ENCODE measurements at places on chromosomes 5 and 9. TPM values are rescaled to one million over a fixed set of nuclear protein-coding genes. Genes with fewer than 3 reads are reported as not detected.
A peak's percentile ranks its signal among the peaks of the same experiment; 100 is the strongest.

GRCh38 chr9:127771570-127772189 is 6.8 kb downstream of the SH2D3C start:
- DNase-seq: no peak

GRCh38 chr9:36935332-36935731 is 98.7 kb downstream of the PAX5 start:
- no peak for DNase-seq

- DNase-seq: no peak
These were observed 54.7 kb downstream of the IRX1 start for GRCh38 chr5:3650320-3650719.

DNA sequence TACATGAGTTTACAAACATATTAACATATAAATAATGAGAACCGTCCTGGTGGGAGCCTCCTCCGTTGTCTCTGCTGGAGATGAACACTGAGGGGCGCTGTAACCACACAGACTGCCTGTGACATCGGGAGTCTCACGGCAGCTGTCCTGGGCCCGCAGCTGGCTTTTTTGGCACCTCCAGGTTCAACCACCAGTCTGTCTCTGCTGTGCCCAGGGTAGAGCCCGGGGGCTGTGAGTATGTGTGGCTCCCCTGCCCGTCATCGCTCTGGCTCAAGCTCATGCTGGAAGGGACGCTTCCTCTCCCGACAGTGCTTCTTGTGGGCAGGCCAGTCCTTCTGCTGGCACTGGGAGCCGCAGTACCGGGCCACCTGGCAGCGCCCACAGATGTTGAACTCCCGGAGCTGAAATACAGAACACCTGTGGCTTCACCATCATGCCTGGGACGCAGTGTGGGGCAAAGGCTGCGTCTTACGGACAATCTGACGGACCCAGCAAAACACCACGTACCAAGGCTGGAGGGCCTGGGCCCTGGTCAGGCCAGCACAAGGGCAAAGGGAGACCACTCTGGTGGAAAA is 3.6 kb upstream of the DPH7 start:
- DNase-seq: peak; percentile 46

DNA sequence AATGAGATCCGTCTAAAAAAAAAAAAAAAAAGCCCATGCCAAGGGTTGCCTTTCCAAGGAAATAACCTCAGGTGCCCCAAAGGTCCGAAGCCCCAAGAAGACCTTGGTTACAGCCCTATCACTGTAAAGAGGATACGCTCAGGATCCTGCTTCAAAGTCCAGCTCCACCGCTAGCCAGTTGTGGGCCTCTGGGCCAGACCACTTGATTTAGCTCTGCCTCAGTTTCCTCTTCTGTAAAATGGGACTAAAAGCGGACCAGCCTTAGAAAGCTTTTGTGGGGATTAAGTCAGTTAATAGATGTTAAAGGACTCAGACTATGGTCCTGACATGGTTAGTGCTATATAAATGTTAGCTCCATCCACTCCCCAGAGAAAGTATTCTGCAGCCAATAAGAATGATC is 48.7 kb upstream of the ORM1 start:
- no peak for DNase-seq

- DNase-seq: no peak
These were observed 27.4 kb upstream of the SAP30L start for GRCh38 chr5:154418344-154418820.

GRCh38 chr5:76408104-76408654 is 5.1 kb downstream of the IQGAP2 start:
- no peak for DNase-seq

Gene SOWAHA
- not detected for total RNA-seq

Gene STKLD1
- total RNA-seq: 1.2 TPM

Gene ENG
- 84.2 TPM for total RNA-seq

Gene OLFM1
- total RNA-seq: 17.2 TPM

Measured in dermis blood vessel endothelial cell (primary cell).